ENCODE measurements at places on chromosomes 3 and 15. TPM values are rescaled to one million over a fixed set of nuclear protein-coding genes. Genes with fewer than 3 reads are reported as not detected.

SIDT1 gene
- under 0.01 TPM for total RNA-seq

SENP8 gene
- 1.7 TPM for total RNA-seq

ACAN gene
- not detected for total RNA-seq

TMIE gene
- 0.85 TPM for total RNA-seq

SLC22A14 gene
- under 0.01 TPM for total RNA-seq

TM4SF18 gene
- total RNA-seq: 8.0 TPM

ECE2 gene
- total RNA-seq: under 0.01 TPM

STAG1 gene
- total RNA-seq: 15.7 TPM

GOLGA6A gene
- not detected for total RNA-seq

ATP13A4 gene
- 0.48 TPM for total RNA-seq

VGLL3 gene
- 1.7 TPM for total RNA-seq

ADAMTSL3 gene
- 1.9 TPM for total RNA-seq

RPL32 gene
- total RNA-seq: 2,616 TPM

CSPG4 gene
- 22.7 TPM for total RNA-seq

RFTN1 gene
- 36.4 TPM for total RNA-seq

LAMB2 gene
- 328 TPM for total RNA-seq

DNAH12 gene
- total RNA-seq: under 0.01 TPM

C3orf33 gene
- 4.5 TPM for total RNA-seq

Data from tracheal epithelial cell (primary cell).